ENCODE measurements at places on chromosomes 16 and 17. TPM values are rescaled to one million over a fixed set of nuclear protein-coding genes. Genes with fewer than 3 reads are reported as not detected.

Gene WNT9B
- total RNA-seq, result not detected

Gene GRIN2A
- not detected for total RNA-seq

Gene LGALS9C
- 0.38 TPM for total RNA-seq

Gene RNF222
- under 0.01 TPM for total RNA-seq

Gene TMED6
- total RNA-seq, result 0.13 TPM

Gene DNAH2
- 0.26 TPM for total RNA-seq

Gene KRT39
- total RNA-seq, result not detected

Gene MT3
- not detected for total RNA-seq

Gene AIPL1
- total RNA-seq, result under 0.01 TPM

Gene HBQ1
- not detected for total RNA-seq

Gene C16orf96
- not detected for total RNA-seq

Data from bronchial epithelial cell (primary cell).